ENCODE measurements at places on chromosomes 4 and X. TPM values are rescaled to one million over a fixed set of nuclear protein-coding genes. Genes with fewer than 3 reads are reported as not detected.

The CFAP47 gene
- not detected for total RNA-seq

The NFKB1 gene
- 18.0 TPM for total RNA-seq

The ASIC5 gene
- total RNA-seq: not detected

The TCEANC gene
- 0.95 TPM for total RNA-seq

The GNL3L gene
- 17.6 TPM for total RNA-seq

The BMX gene
- not detected for total RNA-seq

The CSAG2 gene
- total RNA-seq: not detected

The CITED1 gene
- 1.2 TPM for total RNA-seq

The APOOL gene
- 8.4 TPM for total RNA-seq

The ATP1B4 gene
- not detected for total RNA-seq

The PRRG1 gene
- 7.5 TPM for total RNA-seq

The NPNT gene
- total RNA-seq: 0.22 TPM

The NEIL3 gene
- 12.1 TPM for total RNA-seq

The GK gene
- 2.4 TPM for total RNA-seq

The TMEM35A gene
- not detected for total RNA-seq

The PWWP3B gene
- not detected for total RNA-seq

The ADH1C gene
- total RNA-seq: not detected

The MTCP1 gene
- 25.1 TPM for total RNA-seq

The C4orf51 gene
- not detected for total RNA-seq

The GAR1 gene
- 44.7 TPM for total RNA-seq

The MED14 gene
- total RNA-seq: 18.2 TPM

The DBET gene
- total RNA-seq: not detected

The HSD17B13 gene
- 0.07 TPM for total RNA-seq

The ADGRL3 gene
- total RNA-seq: not detected

The SHROOM4 gene
- not detected for total RNA-seq

The ADH1B gene
- not detected for total RNA-seq

The GC gene
- total RNA-seq: not detected

The RPS6KA6 gene
- 3.1 TPM for total RNA-seq

The COQ2 gene
- total RNA-seq: 21.4 TPM

The CCDC158 gene
- total RNA-seq: not detected

The KLHL2 gene
- total RNA-seq: 13.5 TPM

The ARR3 gene
- not detected for total RNA-seq

The SMS gene
- 237 TPM for total RNA-seq

The MAGEA3 gene
- total RNA-seq: 2.7 TPM

The MAGEC3 gene
- not detected for total RNA-seq

The MAP7D2 gene
- 6.3 TPM for total RNA-seq

The GABRG1 gene
- not detected for total RNA-seq

The TCEAL9 gene
- 103 TPM for total RNA-seq

The GAGE12F gene
- total RNA-seq: not detected

The ADH7 gene
- total RNA-seq: not detected

The ELF4 gene
- total RNA-seq: 25.9 TPM

The ARMCX6 gene
- 40.9 TPM for total RNA-seq

The PABPC1L2A gene
- not detected for total RNA-seq

The AR gene
- 2.9 TPM for total RNA-seq

The FANCB gene
- total RNA-seq: 1.2 TPM

The HAND2 gene
- 0.31 TPM for total RNA-seq

The AVPR2 gene
- total RNA-seq: not detected

The SPRY1 gene
- total RNA-seq: 2.8 TPM

The UGT2A1 gene
- total RNA-seq: not detected

The SLC9B1 gene
- not detected for total RNA-seq

The BEX5 gene
- not detected for total RNA-seq

The TREX2 gene
- total RNA-seq: 1.7 TPM

The SPACA5 gene
- total RNA-seq: not detected

Measured in A549 treated with ZK216348 at 1 μM for 4 hours (cell line).